ENCODE measurements at places on chromosomes 7 and 10.

DNA sequence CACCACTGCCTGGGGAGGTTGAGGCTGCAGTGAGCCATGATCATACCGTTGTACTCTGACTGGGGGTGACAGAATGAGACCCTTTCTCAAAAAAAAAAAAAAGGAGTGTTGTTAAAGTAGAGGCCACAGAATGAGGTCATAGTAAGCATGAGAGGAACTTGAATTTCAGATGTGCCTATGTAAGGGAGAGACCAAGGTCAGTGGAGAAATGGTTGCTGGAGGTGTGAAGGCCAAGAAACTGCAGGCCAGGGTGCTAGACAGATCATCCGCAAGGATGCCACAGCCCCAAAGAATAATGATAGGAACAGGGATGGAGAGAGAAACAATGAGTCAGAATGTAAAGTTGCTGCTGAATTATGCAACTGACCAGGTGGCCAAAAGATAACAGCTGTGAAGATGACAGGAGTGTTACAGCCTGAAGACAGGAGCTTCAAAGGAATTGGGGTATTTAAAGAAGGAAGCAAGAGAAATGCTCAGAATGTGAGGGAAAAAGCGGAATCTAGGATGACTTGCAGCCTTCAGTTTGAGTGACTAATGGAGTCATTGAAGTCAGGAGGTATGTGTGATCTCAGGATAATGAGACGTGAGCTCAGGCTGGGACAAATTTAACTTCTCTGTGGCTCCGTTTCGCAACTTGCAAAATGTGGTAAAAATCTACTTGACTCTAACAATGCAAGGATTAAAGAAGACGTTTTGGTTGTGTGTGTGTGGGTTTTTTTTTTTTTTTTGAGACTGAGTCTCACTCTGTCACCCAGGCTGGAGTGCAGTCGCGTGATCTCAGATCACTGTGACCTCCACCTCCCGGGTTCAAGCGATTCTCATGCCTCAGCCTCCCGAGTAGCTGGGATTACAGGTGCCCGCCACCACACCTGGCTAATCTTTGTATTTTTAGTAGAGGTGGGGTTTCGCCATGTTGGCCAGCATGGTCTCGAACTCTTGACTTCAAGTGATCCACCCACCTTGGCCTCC, 22.2 kb downstream of the TYW1B start:
- peak; percentile 89 for DNase-seq

GRCh38 chr10:123101872-123102271, 33.9 kb upstream of the HMX3 start:
- DNase-seq = no peak

DNA sequence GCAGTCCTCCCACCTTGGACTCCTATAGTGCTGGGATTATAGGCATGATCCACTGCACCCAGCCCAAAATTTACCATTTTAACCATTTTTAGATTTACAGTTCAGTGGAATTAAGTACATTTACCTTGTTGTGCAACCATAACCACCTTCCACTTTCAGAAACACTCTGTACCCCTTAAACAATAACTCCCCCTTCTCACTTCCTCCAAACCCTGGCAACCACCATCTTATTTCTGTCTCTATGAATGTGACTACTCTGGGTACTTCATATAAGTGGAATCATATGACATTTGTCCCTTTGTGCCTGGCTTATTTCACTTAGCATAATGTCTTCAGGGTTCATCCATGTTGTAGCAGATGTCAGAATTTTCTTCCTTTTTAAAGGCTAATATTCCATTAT, 33.6 kb downstream of the SUFU start:
- no peak for DNase-seq

DNA sequence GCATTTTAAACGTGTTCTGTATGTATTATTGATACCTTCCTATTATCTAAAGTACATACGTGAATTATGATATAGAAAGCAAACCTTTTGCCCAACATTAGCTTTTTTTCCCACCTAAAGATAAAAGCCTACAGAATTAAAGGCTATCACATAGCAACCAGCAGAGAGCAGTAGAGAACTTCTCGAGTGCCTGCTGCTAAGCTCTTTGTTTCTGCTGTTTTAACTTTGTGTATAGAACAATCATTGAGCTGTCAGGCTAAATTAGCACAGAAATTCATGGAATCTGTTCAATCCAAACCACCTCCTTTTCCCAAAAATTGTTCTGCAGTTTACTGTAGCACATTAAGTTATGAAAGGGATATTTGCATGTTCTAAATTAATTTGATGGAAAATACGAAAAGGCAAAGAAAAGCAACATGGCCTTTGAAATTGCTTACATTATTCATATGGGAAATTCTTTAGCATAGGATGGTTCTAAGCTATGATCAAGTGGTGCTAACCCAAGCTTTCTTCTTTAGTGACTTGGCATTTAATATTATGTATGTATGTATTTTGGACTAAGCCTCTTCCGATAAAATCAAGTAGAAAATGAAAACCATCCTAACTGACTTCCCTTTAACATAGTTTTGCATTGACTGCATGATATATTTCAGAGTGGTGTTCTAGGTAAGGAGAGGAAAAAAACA, 1288.5 kb downstream of the GATA3 start:
- DNase-seq = peak; percentile 24

DNA sequence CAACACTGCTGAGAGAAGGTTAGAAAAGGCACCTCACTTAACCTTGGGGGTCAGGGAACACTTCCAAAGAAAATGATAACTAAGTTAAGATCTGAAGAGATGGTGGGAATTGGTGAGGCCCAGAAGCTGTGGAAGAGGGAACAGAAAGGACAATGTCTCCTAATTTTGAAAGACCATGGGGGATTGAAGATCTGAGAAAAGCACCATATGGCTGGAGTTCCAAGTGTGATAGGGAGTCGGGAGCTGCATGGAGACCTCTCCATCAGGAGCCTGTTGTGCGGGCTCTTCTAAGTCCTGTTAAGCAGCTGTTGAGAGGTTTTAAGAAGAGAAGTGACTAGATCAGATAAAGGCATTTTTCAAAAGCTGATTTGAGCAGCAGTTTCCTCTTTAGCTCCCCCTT, 254.3 kb downstream of the CDK14 start:
- DNase-seq = no peak

DNA sequence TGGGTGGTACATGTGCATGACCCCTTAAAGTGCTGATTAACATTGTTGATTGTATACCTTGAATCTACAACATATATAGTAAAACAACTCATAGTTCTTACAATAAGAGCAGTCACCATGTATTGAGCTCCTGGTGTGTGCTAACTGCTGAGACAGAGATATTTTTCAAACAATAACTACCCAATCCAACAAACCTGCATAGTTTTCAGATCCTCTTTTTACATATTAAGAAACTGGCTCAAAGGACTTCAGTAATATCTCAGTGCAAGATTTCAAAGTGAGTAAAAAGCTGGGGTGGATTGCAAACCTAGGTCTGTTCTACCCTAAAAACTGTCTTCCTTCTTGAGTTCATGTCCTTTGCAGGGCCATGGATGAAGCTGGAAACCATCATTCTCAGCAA, 272.2 kb downstream of the SNX13 start:
- DNase-seq = no peak

- DNase-seq = no peak
Measured at GRCh38 chr7:140081774-140082425, 19.1 kb upstream of the PARP12 start.

- no peak for DNase-seq
Measured at GRCh38 chr10:100347568-100348195, 649 bp downstream of the SCD start.

DNA sequence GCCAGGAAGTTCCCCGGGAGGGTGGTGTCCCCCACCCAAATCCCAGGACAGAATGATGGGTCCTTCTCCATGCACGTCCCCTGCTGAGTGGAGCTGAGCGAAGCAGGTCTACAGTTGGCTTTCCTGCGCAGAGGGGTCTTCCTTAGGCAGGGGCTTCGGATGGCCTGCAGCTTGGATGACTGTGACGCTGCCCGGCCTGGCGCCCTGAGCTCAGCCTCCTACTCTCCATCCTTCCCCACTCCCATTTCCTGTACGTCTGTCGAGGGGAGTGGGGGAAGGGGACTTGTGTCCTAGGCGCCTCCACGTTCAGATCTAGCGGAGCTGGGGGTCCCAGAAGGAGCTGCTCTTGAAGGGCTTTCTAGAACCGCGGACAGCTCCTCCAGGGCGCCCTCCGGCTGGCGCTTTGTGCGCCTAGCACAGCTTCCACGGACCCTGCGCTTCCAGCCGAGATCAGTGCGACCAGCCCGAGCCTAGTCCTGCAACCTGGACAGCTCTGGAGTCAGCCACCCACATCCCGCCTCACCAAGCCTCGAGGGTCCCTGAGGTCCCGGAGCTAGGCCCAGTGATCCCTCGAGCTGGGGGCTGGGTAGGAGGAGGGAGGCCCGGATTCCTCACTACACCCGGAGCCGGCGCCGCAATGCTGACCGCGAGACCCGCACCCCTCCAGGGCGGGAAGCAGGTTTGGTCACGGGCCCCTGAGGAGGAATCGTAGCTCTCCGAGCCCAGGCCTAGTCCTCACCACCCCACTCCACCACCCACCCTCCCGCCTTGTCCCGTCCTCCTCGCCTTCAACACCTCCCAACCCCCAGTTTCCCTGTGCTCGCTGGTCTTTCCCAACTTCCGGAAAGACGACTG, 1.9 kb downstream of the GRID1 start:
- no peak for DNase-seq

GRCh38 chr7:124257638-124258308, 224.9 kb upstream of the TMEM229A start:
- no peak for DNase-seq

- no peak for DNase-seq
Measured at GRCh38 chr10:44749151-44749550, 162.0 kb upstream of the TMEM72 start.

- DNase-seq = no peak
Measured at GRCh38 chr10:122457934-122458333, 3.4 kb upstream of the HTRA1 start.

DNA sequence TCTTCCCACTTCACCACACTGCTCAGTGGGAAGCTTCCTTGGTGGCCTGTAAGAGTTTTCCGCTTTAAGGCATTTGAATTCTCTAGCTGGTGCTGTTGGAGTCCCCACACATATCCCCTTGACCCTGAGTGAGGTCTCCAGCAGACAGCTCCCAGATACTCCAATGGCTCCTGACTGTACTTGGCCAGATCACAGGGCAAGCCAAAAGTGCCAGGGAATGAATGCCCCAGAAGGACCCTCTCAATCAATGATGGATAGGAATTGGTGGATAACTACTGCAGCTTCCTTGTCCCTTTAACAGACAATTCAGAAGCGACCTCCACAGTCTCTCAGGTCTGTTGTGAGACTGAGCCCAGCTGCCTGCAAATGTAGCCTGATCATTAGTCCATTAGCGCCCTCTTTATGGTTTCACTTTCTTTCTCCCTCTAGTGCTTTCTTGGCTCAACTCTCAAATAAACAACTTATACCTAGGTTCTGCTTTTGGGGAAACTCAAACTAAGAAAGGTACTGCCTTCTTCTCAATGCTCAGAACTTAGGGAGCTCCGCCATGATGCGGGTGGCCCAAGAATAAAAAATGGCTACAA, 283.0 kb downstream of the TCF7L2 start:
- no peak for DNase-seq

GRCh38 chr7:92717993-92718716, 118.2 kb downstream of the CDK6 start:
- peak; percentile 82 for DNase-seq

GRCh38 chr10:260819-261429, 125.7 kb downstream of the ZMYND11 start:
- DNase-seq = no peak

DNA sequence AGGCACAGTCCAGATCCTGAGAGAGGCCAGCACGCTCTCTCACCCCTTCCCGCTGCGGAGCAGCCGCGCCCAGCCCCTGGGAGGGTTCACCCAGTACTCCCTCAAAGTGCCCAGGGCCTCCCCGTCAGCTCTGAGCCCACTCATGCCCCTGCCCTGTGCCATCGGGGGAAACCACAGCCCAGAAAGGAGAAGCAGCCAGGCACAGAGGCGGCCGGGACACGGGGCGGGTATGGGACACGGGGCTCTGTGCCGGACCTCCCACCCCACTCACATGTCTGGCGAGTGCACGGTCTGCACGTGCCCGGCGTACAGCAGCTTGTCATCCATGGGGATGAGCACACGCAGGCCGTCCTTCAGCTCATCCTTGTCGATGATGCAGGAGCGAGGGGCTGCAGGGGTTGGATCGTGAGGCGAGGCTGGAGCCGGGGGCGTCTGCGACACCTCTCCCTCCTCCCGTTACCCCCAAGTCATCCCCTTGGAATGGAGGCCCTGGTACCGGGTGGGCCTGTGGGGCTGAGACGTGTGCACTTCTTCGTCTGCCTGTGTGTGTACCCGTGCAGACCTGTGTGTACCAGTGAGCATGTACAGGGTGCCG, 38.2 kb downstream of the SLC29A4 start:
- DNase-seq = no peak

GRCh38 chr7:107027208-107027607, 17.3 kb upstream of the PRKAR2B start:
- DNase-seq = no peak

DNA sequence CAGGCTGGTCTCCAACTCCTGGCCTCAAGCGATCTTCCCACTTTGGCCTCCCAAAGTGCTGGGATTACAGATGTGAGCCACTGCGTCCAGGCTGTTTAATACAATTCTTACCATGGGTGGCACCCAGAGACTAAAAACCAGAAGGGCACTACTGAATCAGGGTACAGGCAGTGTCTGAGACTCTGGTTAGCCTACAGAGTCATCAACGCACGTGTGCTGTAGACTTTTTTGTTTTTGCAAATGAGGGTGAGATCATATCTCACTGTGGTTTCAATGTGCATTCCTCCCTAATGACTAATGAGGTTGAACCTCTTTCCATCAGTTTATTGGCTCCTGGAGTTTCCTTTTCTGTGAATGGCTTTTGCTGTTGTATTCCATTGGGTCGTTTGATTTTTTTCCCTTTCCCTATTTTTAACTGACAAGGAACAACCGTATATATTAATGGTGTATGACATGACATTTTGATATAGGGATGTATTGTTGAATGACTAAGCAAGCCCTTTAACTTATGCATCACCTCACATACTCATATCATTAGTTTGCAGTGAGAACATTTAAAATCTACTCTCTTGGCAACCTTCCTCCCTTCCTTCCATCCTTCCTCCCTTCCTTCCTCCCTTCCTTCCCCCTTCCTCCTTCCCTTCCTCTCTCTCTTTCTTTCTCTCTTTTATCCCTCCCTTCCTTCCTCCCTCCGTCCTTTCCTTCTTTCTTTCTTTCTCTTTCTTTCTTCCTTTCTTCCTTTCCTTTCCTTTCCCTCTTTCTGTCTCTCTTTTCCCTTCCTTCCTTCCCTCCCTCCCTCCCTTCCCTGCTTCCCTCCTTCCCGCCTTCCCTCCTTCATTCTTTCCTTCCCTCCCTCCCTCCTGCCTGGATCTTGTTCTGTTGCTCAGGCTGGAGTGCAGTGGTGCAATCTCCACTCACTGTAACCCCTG, 9.3 kb upstream of the TMEM270 start:
- DNase-seq = peak; percentile 98

GRCh38 chr10:71363936-71364335, 32.8 kb upstream of the CDH23 start:
- DNase-seq = no peak

- DNase-seq = peak; percentile 74
Measured at GRCh38 chr7:82050792-82051191, 280.9 kb upstream of the HGF start.

GRCh38 chr7:107746006-107746405, 2.1 kb downstream of the CBLL1 start:
- DNase-seq = no peak
